ENCODE measurements at places on chromosomes 4 and X.

- no peak for DNase-seq
Observed at GRCh38 chr4:142085513-142086292, 449.3 kb downstream of the IL15 start.

DNA sequence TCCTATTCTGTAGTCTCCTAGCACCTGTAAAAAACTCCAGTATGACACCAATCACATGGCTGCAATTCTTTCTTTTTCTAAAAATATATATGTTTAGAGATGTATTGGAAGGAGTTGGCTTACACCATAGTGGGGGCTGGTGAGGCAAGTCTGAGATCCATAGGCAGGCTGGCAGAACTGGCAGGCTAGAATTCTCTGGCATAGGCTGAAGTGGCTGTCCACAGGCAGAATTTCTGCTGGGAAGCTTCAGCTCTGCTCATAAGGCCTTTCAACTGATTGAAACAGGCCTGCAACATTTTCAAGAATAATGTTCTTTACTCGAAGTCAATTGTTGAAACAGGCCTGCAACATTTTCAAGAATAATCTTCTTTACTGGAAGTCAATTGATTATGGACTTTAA, 37.0 kb downstream of the FGF2 start:
- DNase-seq, result no peak

DNA sequence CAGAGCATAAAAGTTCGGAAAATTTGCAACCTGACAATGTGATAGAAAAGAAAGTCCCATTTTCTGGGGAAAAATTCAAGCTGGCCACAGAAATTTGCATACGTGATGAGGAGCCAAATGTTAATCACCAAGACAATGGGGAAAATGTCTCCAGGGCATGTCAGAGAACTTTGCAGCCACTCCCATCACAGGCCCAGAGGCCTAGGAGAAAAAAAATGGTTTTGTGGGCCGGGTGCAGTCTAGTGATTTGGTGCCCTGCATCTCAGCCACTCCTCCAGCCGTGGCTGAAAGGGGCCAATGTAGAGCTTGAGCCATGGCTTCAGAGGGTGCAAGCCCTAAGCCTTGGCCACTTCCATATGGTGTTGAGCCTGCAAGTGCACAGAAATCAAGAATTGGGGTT, 71.2 kb downstream of the CHRNA9 start:
- DNase-seq, result no peak

DNA sequence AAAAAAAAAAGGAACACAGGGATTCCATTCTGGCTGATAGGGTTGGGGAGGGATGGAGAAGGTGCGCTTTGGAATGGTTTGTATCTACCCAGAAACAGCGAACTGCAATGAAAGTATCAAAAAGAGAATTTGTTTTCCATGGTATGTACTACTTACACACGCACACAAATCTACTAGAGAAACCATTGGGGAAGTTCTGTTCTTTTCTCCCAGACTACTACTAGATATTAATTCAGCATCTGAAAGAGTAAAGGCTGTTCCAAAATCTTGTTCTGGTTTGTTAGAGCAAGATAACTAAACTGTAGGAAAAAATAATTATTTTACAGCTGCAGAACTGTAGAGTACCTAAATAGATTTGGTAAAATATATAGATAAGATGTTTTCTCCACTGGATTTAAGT, 118.4 kb downstream of the CBR4 start:
- no peak for DNase-seq

- no peak for DNase-seq
Observed at GRCh38 chr4:187227907-187228704, 504.4 kb upstream of the FAT1 start.

DNA sequence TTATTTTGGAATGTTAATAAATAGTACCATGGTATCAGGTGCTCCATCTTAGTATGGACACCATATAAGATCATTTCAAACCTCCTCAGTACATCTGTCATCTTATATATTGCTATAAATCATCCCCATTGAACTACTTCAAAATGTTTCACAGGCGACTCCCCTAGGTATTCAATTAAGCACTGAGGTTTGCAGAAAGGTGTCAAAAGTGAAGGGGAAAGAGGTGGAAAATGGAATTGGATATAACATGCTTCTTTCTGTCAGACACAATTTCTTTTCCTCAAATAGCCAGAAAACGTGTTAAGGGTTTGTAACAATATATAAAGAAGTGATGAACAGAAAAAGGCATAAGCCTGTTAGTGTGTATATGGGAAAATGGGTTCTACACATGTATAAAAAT, 325.5 kb downstream of the GRID2 start:
- DNase-seq, result no peak

Measured in stimulated activated CD4-positive, alpha-beta T cell treated with anti-CD3 and anti-CD28 coated beads, Interleukin-1b, Interleukin-23, amount 100 ng/mL, for 1 hour (primary cell).